ENCODE measurements at places on chromosomes 13 and 19. TPM values are rescaled to one million over a fixed set of nuclear protein-coding genes. Genes with fewer than 3 reads are reported as not detected.

Gene DOHH
- total RNA-seq: 32.9 TPM

Gene ZNF135
- total RNA-seq: 4.6 TPM

Gene ZNF181
- total RNA-seq: 21.1 TPM

Gene FAM32A
- total RNA-seq: 121 TPM

Gene AMER2
- 0.04 TPM for total RNA-seq

Gene SYT3
- 0.55 TPM for total RNA-seq

Gene CEACAM3
- not detected for total RNA-seq

Gene TBXA2R
- 0.21 TPM for total RNA-seq

Gene RELB
- total RNA-seq: 60.0 TPM

Gene VRK3
- 43.4 TPM for total RNA-seq

Gene PTOV1
- total RNA-seq: 71.1 TPM

Gene WASF3
- 11.4 TPM for total RNA-seq

Gene RNF17
- 0.34 TPM for total RNA-seq

Gene OLFM2
- total RNA-seq: 18.0 TPM

Gene FGF21
- 0.13 TPM for total RNA-seq

Gene MIER2
- total RNA-seq: 12.7 TPM

Gene CNN1
- total RNA-seq: 11.8 TPM

Gene ZNF208
- total RNA-seq: 0.41 TPM

Gene OR7D2
- total RNA-seq: 0.41 TPM

Gene PDCD5
- total RNA-seq: 192 TPM

Gene NCCRP1
- total RNA-seq: 6.8 TPM

Gene LILRA1
- not detected for total RNA-seq

Gene MAST1
- 0.88 TPM for total RNA-seq

Gene MLLT1
- 27.6 TPM for total RNA-seq

Gene RASA3
- 25.4 TPM for total RNA-seq

Gene SLC25A41
- total RNA-seq: not detected

All from kidney epithelial cell (primary cell).